ENCODE measurements at places on chromosomes 3 and 15.

- DNase-seq, result no peak
These were observed 216.1 kb downstream of the ATP8B4 start for GRCh38 chr15:49902685-49903501.

GRCh38 chr3:46593274-46593862, 19.0 kb upstream of the FAM240A start:
- DNase-seq, result no peak

- DNase-seq, result no peak
These were observed 14.5 kb downstream of the RIOX2 start for GRCh38 chr3:97957617-97958311.

DNA sequence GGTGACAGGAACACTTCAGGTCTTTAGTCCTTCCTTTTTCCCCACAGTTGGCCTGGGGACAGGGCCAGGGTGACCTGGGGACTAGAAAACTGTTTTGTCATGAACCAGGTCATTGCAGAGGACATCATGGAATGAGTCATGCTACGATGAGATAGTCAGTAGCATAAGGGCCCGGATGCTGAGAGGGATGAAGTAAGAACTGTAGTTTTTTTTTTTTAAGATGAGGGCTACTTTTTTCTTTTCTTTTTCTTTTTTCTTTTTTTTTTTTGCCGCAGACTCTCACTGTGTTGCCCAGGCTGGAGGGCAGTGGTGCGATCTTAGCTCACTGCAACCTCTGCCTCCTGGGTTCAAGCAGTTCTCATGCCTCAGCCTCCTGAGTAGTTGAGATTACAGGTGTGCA, 8.0 kb downstream of the MAP2K5 start:
- no peak for DNase-seq

DNA sequence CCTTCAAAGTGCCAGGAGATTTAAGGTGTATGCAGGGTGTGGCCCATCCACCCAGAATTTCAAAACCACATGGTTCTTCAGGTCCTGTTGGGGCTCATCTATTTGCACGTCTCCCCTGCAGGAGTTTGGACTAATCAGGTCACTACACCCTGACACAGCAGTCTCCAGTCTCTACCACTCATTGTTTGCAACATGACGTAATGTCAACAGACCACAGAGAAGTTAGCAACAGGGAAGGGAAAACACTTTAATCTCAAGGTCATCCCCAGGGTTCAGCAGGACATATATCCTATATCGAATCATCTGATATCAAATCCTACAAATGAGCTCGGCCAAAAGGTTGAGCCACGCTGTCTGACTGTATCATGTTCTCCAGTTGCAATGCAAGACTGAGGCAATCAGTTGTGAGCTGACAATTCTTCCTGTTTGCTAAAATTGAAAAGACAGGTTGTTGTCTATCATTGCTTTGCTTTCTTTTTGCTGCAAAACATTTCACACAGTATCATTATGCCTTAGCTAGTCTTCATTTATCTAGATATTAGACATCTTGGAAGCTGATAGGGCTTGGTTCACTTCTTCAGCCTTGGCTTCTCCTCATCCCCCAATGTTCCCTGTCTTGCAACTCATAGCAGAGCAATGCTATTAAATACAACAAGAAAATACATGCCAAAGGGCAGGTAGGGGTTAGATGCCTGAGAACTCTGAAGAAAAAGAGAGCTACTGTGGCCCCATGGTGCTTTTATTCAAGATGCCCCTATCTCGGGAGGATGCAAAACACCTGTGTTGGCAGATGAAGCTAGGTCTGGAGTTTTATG, 13.4 kb upstream of the LEKR1 start:
- no peak for DNase-seq

DNA sequence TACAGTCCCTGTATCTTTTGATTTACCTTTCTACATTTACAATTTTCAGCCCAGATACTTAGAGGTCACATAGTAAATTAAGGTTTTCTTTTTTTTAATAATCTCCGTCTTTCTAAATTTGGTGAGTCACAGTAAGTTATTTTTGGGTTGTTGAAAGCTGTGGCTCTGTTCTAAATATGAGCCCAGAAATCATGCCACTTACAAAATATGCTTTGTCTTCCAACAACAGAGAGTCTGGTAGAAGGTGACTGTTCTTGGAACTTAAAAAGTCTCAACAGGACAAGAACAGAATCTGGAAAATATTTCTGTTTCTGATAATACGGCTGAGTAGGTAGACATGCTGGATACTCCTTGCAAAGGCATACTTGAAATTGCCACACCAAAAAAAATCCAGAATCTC, 16.0 kb downstream of the GOLGA8S start:
- DNase-seq, result no peak

GRCh38 chr3:123755501-123755900, 128.6 kb downstream of the MYLK start:
- no peak for DNase-seq

DNA sequence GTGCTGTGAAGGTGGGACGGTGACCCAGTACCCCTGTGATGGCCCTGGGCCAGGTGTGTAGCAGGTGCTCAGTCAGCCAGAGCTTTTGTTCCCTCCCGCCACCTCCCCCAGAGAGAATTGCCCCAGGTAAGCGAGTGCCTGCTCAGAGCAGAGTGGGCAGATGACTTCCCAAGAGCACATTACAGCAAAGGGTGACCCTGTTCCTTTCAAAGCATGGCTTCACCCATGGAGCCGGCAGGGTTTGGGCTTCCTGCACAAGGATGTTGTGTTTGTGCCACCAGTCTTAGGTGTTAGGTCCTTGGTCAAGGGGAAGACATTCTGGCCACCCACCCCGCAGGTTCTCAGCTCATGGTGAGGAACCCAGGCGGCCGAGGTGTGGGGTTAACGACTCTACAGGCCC, 30.7 kb downstream of the SLC6A6 start:
- no peak for DNase-seq

- no peak for DNase-seq
These were observed 499.6 kb upstream of the GBE1 start for GRCh38 chr3:82261013-82261412.

DNA sequence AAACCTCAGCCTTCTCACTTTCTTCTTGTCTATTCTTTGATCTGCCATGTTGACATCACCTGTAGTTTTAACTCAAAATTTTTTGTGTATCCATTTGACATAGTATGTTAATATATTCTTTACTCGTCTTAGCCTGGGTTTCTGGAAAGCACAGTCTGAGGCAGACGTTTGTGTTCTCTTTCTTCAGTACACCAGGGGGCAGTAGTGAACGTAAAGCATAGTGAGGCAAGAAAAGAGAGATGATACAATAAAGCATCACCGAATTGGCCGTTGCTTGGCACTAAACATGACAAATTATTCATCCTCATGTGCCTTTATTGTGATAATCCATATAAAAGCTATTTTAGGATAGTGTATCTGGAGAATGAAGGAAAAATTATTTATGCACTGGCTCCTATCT, 141.0 kb upstream of the MYRIP start:
- DNase-seq, result no peak

- DNase-seq, result no peak
These were observed 289.3 kb upstream of the PLSCR5 start for GRCh38 chr3:146894406-146894805.

DNA sequence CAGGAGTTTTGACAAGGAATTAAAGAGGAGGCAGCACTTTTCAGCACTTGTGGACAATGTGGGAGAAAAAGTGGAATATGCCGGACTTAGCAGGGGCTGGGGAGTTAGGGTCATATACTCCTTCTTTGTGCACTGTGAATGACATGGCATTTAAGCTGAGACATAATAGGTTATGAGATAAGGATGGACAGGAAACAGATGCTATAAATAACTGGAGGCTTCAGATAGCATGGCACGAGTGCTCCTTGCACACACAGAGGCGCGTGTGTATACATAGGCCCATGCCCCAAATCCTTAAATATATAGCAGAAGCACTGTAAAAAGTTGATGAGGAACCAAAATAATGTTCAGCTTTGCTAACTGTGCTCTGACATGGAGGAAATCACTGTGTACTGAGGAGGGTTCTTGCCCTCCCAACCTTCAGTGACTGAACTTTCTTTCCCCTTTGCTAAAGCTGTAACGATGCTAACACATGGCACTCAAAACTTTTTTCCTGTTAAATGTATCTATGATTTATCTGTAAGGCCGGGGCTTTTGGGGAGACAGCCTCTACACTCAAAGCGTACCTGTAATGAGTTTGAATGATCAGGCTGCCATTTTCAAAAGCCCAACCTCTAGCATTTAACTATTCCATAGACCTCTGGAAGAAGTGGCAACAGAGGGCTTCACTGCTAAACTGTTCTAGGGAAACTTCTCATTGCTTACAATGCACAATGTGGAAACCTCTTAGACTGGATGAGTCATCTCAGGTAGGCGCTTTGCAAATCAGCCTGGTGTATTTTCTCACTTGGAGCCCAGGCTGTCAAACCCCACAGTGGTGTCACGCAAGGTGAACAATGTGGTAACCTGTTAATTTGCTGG, 784.6 kb downstream of the NR2F2 start:
- no peak for DNase-seq

GRCh38 chr3:171347301-171348039, 112.7 kb downstream of the TNIK start:
- DNase-seq, result no peak

- no peak for DNase-seq
These were observed 68.6 kb downstream of the ABHD5 start for GRCh38 chr3:43759297-43759782.

- no peak for DNase-seq
These were observed 16.2 kb upstream of the HERC1 start for GRCh38 chr15:63849906-63850305.

- no peak for DNase-seq
These were observed 27.1 kb upstream of the LACTB start for GRCh38 chr15:63094495-63094931.

DNA sequence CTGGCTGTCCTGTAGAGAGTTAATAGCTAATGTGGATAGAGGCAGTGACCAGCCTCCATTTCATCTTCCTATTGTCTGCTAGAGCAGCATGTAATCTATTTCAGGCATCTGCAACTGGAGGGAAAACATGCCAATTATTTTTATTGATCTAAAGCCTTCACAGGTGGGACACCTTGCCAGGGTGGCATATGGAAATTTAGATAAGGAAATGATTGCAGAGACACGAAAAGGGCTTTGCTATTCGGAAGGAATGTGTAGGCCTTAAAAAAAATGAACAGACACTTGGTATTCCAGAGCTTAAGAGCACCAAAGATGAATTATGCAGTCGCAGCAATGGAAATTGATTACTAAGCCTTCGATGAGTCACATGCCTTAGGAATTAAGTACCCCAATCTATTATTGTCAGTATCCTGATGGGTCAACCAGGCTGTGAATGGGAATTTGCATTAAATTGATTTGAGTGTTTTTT, 454.7 kb downstream of the SQOR start:
- no peak for DNase-seq

GRCh38 chr3:66452303-66453011, 48.4 kb downstream of the LRIG1 start:
- DNase-seq, result no peak

DNA sequence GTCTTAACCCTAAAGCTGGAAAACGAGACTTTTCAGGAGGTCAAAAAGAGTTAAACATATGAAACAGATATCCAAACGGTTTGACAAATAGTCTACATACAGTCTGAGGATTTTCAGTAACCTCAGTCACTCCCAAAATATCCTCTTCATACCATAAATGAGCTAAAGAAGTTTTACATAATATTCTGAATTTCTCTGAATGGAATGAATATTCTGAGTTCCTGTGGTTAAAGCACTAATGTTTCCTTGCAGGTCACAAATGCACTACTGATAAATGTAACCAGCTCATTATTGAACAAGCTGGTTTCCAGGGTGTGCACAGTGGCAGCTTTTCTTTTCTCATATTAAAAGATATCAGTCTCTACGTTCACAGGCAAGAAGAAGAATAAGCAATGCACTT, 137.4 kb upstream of the POU1F1 start:
- DNase-seq, result no peak

DNA sequence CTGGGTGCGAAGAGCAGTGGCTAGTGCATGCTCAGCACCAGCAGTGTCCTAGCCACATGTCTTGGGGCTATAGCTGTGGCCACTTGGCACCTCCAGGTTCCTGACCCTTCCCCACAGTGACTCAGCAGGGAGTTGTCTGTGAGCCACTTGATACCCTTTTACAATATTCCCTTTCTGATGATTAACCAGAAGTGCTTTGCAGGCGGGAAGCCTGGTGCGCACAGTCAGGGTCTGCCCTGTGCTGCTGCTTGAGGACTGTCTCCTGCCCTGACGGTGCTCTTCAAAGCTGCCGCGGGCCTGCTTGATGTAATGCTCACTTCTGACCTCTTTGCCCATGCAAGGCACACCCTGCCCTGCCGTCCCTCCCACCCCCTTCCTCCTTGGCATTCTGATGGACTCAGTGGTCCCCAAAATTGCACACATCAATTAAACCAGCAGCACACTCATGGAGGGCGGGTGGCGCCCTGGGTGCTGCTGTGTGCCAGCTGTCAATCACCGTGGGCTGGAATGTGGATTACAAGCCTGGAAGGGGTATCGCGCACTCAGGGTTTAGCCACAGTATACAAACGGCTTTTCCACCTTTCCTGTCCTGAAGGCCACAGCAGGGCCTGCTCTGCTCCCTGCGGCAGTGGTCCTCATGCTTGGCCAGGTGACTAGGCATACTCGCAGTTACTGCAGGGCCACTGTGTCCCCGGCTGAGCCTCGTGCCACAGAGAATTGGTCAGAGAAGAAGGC, 40.9 kb upstream of the PCSK6 start:
- DNase-seq, result no peak

GRCh38 chr15:80461356-80462095, 57.3 kb downstream of the ARNT2 start:
- no peak for DNase-seq

GRCh38 chr15:34853001-34853758, 57.8 kb upstream of the ACTC1 start:
- DNase-seq, result no peak

- DNase-seq, result no peak
These were observed 9.0 kb upstream of the CD47 start for GRCh38 chr3:108099679-108100428.

DNA sequence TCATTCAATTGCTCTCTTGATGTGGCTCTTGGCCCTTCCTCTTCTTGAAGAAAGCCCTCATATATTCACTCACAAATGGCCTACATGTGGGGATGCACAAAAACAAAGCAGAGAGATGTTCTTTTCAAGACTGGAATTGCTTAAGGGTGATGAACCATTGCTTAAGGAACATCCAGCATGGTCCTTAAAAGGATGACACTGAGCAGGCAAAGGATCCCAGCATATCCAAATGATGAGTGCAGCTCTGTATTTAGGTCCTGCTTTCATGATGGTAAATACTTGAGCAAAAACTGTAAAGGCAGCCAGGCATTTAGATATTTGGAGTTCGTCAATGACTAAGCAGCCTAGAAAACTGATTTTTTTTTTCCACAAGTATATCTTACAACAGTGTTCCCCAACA, 173.8 kb upstream of the ARRDC4 start:
- DNase-seq, result no peak
